Mesothelial cell of epicardium (in vitro differentiated cells): ENCODE measurements at places on chromosomes 5 and 9. TPM values are rescaled to one million over a fixed set of nuclear protein-coding genes. Genes with fewer than 3 reads are reported as not detected.

DNA sequence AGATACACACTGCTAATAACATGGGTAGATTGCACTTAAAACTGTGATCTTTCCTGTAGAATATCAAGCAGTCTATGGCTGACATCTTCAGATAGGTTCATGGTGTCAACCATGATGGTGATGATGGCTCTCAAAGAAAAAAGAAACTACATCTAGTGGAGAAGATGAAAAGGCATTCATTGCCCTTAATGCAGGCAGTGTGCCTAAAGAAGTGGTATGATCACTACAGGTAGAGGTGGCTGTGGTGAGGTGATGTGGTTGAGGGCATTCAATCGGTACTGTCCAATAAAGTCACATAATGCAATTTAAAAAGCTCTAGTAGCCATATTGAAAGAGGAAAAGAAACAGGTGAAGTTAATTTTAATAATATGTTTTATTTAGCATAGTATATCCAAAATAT, 3.1 kb upstream of the IFNB1 start:
- H3K36me3 ChIP-seq = no peaks in the 10 kb centered on the region
- no peaks in the 10 kb centered on the region for H3K4me1 ChIP-seq
- H3K4me3 ChIP-seq = no peak overlapping the region
- DNase-seq = no peak
- no peak overlapping the region for H3K27ac ChIP-seq

- peaks cover 27% of the 10 kb centered on the region for H3K36me3 ChIP-seq
- H3K4me3 ChIP-seq = no peak overlapping the region
- DNase-seq = no peak
- H3K4me1 ChIP-seq = peaks cover 5% of the 10 kb centered on the region
Observed at GRCh38 chr9:85599540-85600105, 142.1 kb downstream of the AGTPBP1 start.

Gene ADAMTS12
- 13.5 to 14.0 TPM (median 13.9 TPM) in 3 replicates for total RNA-seq

Gene IFNA21
- total RNA-seq = not detected in 3 replicates

DNA sequence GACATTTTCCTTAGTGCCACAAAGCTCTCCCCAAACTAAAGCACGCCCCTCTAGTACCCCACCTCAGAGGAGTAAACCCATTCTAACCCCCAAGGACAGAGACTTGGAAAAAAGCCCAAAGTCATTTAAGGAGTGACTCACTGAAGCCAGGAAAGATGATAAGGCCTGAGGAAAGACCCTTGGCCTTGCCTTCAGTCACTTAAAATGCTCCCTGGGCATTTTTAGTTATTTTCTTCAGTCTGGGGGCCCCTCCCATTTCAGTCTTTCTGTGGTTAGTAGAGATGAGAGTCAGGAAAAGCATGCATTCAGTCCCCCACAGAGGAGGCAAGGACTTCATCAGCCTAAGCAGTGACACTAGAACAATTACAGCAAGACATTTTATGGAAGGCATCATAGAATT, 13.7 kb upstream of the TLX3 start:
- H3K4me3 ChIP-seq = no peak overlapping the region
- H3K36me3 ChIP-seq = peaks cover 5% of the 10 kb centered on the region
- no peaks in the 10 kb centered on the region for H3K27me3 ChIP-seq
- H3K27ac ChIP-seq = peak overlapping the region; percentile 17
- peaks cover 13% of the 10 kb centered on the region for H3K4me1 ChIP-seq
- DNase-seq = no peak

DNA sequence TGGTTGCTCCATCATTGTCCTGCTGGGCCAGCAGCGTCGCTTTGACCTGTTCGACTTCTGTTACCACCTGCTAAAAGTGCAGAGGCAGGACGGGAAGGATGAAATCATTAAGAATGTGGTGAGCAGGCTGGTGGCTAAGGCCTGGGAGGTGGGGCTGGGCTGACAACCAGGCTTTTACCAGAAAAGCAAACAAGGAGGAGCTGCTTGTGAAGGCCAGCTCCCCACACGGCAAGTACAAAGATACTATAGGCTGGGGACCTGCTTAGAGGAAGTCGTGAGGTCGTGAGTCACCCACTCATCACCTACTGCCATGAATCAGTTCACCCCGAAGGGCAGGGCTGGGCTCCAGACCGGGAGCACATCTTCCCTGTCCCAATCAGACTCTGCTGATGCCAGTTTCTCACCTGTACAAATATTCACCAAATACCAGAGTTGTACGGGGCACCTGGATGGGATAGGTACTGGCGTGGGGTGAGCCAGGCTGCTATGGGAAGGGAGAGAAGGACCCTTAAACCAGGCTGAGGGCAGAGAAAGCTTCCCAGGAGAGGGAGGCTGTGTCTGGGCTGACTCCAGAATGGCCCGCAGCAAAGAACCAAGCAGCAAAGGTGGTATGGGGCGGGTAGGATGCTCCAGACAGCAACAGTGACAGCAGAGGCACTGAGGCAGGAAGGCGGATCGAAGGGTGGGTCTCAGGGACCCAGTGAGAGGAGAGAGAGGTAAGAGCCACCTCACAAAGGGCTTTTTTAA, 69.3 kb upstream of the NIPAL4 start:
- DNase-seq = no peak
- H3K36me3 ChIP-seq = peaks cover 36% of the 10 kb centered on the region
- no peaks in the 10 kb centered on the region for H3K27me3 ChIP-seq
- no peak overlapping the region for H3K27ac ChIP-seq
- H3K4me3 ChIP-seq = no peak overlapping the region

GRCh38 chr5:53815471-53815870, 255.0 kb downstream of the NDUFS4 start:
- H3K4me3 ChIP-seq = no peak overlapping the region
- no peaks in the 10 kb centered on the region for H3K36me3 ChIP-seq
- H3K27me3 ChIP-seq = peaks cover 12% of the 10 kb centered on the region
- H3K27ac ChIP-seq = no peak overlapping the region
- DNase-seq = no peak

Gene RAI14
- total RNA-seq = 117 to 134 TPM (median 120 TPM) in 3 replicates

DNA sequence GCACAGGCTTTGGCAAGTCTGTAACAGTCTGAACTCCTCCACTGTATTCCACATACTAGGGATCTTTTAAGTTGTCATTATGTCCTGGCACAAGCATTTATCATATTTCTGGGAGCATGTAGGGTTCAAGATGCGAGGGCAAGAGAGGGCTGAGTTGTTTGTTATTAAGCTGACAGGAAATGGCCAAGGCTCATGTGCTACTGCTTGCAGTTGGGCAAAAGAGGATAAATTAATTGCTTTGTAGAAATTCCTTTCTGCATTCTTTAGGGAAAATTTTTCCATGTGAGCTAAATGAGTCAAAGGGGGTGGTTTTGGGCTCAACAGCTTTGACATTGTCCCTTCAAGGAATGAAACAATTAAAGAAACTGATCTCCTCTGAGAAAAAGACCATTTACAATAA, 35.4 kb downstream of the DOCK8 start:
- DNase-seq = no peak
- H3K4me1 ChIP-seq = peaks cover 21% of the 10 kb centered on the region
- H3K27me3 ChIP-seq = no peaks in the 10 kb centered on the region
- H3K4me3 ChIP-seq = no peak overlapping the region
- peak overlapping the region; percentile 45 for H3K27ac ChIP-seq

DNA sequence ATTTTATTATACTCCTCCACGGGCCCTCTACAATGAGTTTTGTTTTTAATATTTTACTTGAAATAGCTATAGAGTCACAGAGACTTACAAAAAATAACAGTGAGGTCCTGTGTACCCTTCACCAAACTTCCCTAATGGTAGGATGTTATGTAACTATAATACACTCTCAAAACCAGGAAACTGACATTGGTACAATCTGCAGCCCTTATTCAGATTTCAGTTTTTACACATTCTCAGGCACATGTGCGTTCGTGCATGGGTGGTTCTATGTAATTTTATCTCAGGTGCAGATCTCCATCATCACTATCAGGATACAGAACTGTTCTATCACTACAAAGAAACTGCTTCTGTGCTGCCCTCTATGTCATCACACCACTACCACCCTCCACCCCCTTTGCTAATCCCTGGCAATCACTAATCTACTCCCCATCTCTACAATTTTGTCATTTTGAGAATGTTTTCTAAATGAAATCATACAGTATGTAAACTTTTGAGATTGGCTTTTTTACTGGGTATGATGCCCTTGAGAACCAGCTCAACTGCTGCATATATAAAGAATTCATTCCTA, 16.4 kb downstream of the RAB14 start:
- H3K27ac ChIP-seq = peak overlapping the region; percentile 65
- peaks cover 30% of the 10 kb centered on the region for H3K4me1 ChIP-seq
- H3K4me3 ChIP-seq = no peak overlapping the region

- H3K4me3 ChIP-seq = no peak overlapping the region
- peaks cover 41% of the 10 kb centered on the region for H3K36me3 ChIP-seq
- no peaks in the 10 kb centered on the region for H3K4me1 ChIP-seq
- DNase-seq = no peak
- H3K27me3 ChIP-seq = no peaks in the 10 kb centered on the region
- H3K27ac ChIP-seq = no peak overlapping the region
Observed at GRCh38 chr9:4857163-4857810, 64.5 kb downstream of the RCL1 start.

- peaks cover 1% of the 10 kb centered on the region for H3K27me3 ChIP-seq
- H3K27ac ChIP-seq = no peak overlapping the region
- H3K4me3 ChIP-seq = no peak overlapping the region
- no peaks in the 10 kb centered on the region for H3K36me3 ChIP-seq
- H3K4me1 ChIP-seq = peaks cover 21% of the 10 kb centered on the region
Observed at GRCh38 chr9:16367605-16368231, 502.8 kb downstream of the BNC2 start.

- no peaks in the 10 kb centered on the region for H3K27me3 ChIP-seq
- no peak overlapping the region for H3K4me3 ChIP-seq
- DNase-seq = no peak
Observed at GRCh38 chr5:133873449-133873848, 95.0 kb downstream of the C5orf15 start.

Gene TMEFF1
- total RNA-seq = 19.6 to 25.5 TPM (median 24.3 TPM) in 3 replicates

DNA sequence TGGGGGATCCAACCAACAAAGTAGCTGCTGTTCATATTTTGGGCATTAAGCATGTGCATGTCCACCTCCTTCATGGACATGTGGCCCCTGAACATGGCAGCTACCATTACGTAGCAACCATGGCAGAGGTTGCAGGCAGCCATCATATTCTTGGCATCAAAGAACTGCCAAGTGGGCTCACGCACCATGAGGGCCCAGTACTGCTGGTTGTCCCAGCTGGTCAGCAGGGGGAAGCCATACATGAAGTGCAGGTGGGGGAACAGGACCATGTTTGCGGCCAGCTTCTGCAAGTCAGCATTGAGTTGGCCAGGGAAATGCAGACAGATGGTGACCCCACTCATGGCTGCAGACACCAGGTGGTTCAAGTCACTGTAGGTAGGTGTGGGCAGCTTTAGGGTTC, 9.5 kb downstream of the MTAP start:
- H3K27ac ChIP-seq = no peak overlapping the region
- peaks cover 8% of the 10 kb centered on the region for H3K4me1 ChIP-seq
- no peak for DNase-seq
- H3K4me3 ChIP-seq = no peak overlapping the region

DNA sequence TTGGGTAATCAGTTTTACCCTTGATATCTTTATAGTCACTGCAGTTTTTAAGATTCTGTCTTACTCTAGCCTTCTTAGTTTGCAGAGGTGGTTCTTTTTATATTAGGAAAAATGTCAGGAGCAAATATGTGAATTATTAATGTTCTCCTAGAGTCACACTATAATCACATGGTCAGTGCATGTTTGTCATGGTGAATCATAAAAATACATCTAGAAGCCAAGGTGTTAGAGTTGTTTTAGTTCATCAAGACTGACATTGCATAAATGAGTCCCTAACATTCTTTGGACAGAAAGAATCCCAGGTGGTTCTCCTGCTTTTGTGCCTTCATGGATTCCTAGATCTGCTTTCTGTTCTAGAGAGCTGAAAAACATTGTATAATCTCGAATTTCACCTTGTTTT, 22.9 kb downstream of the ATG10 start:
- H3K27me3 ChIP-seq = no peaks in the 10 kb centered on the region
- DNase-seq = no peak
- no peaks in the 10 kb centered on the region for H3K4me1 ChIP-seq
- H3K27ac ChIP-seq = no peak overlapping the region

- H3K27ac ChIP-seq = peak overlapping the region; percentile 65
- H3K4me1 ChIP-seq = peaks cover 23% of the 10 kb centered on the region
Observed at GRCh38 chr9:128722380-128723351, 1.3 kb downstream of the ZDHHC12 start.

- H3K36me3 ChIP-seq = peaks cover 3% of the 10 kb centered on the region
- H3K4me1 ChIP-seq = peaks cover 13% of the 10 kb centered on the region
- DNase-seq = peak; percentile 46
Observed at GRCh38 chr9:10268531-10269485, 344.0 kb downstream of the PTPRD start.

Gene CYSRT1
- 1.5 to 1.9 TPM (median 1.7 TPM) in 3 replicates for total RNA-seq

Gene EPB41L4B
- 5.2 to 5.5 TPM (median 5.3 TPM) in 3 replicates for total RNA-seq

DNA sequence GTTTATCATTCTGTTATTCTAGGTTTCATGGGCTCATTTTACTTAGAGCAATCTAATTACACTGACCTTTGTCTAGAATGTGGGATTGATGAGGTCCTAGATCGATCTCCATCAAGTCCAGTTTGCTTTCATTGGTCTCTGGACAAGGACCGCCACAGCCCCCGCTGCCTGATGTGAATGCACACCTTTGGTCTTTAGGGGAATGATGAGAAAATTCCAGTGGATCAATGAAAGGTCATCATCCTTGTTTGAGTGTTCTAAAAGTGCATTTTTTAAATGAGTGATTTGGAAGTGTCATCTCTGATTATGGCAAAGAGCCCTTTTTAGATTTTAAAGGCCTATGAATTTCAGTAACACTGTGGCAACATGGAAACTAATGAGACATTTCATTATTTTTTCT, 2.2 kb upstream of the ANKH start:
- no peak overlapping the region for H3K4me3 ChIP-seq
- peaks cover 25% of the 10 kb centered on the region for H3K4me1 ChIP-seq
- H3K27me3 ChIP-seq = peaks cover 25% of the 10 kb centered on the region
- no peak for DNase-seq
- H3K27ac ChIP-seq = no peak overlapping the region
- no peaks in the 10 kb centered on the region for H3K36me3 ChIP-seq

DNA sequence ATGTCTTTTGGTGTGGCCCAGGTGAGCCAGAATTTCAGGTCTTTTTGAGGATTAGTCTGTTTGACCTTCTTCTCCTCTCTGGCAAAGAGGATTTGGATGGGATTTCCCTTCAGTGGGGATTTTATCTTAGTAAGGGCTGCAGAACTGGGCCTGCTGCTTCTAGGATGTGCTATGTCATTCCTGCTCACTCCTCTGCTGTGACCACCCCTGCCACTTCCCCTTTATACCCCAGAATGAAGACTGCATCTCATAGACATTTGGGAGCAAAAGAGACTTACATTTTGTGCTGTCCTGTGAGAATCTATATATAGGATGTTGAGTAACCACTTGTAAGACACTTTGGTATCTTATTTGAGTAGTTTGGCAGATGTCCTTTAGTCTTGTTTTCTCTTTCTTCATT, 76.2 kb downstream of the ARHGAP26 start:
- no peak for DNase-seq
- no peak overlapping the region for H3K27ac ChIP-seq
- no peaks in the 10 kb centered on the region for H3K36me3 ChIP-seq
- peaks cover 4% of the 10 kb centered on the region for H3K27me3 ChIP-seq
- H3K4me3 ChIP-seq = no peak overlapping the region

Gene IFNB1
- total RNA-seq = not detected in 3 replicates

Gene PIP5KL1
- total RNA-seq = 7.6 to 9.0 TPM (median 8.2 TPM) in 3 replicates
